Stimulated activated CD8-positive, alpha-beta memory T cell treated with anti-CD3 and anti-CD28 coated beads, Interleukin-7, amount 100 ng/mL, for 48 hours (primary cell): ENCODE measurements at places on chromosomes 16 and 17.
A peak's percentile ranks its signal among the peaks of the same experiment; 100 is the strongest.

DNA sequence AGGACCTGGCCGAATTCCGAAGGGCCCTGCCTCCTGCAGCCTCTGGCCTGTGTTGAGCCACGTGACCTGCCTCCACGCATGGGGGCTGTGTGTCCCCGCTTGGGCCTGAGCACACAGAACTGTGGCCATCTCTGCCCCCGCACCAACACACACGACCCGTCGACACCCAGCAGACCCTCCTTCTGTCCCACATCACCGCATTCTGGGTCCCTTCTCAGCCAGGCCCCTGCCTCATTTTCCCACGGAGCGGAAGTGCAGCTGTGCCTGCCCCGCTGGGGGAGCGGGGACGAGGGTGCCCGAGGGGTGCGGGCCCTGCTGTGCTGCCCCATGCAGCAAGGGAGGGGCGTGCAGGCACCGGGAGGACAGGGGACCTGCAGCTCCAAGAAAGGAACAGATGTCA lies 18.4 kb downstream of the NDUFAF8 start:
- DNase-seq, result no peak

GRCh38 chr17:66549731-66550207 lies 247.4 kb downstream of the PRKCA start:
- no peak for DNase-seq

- DNase-seq, result no peak
Observed at GRCh38 chr16:84293406-84293805, 1.3 kb upstream of the WFDC1 start.

DNA sequence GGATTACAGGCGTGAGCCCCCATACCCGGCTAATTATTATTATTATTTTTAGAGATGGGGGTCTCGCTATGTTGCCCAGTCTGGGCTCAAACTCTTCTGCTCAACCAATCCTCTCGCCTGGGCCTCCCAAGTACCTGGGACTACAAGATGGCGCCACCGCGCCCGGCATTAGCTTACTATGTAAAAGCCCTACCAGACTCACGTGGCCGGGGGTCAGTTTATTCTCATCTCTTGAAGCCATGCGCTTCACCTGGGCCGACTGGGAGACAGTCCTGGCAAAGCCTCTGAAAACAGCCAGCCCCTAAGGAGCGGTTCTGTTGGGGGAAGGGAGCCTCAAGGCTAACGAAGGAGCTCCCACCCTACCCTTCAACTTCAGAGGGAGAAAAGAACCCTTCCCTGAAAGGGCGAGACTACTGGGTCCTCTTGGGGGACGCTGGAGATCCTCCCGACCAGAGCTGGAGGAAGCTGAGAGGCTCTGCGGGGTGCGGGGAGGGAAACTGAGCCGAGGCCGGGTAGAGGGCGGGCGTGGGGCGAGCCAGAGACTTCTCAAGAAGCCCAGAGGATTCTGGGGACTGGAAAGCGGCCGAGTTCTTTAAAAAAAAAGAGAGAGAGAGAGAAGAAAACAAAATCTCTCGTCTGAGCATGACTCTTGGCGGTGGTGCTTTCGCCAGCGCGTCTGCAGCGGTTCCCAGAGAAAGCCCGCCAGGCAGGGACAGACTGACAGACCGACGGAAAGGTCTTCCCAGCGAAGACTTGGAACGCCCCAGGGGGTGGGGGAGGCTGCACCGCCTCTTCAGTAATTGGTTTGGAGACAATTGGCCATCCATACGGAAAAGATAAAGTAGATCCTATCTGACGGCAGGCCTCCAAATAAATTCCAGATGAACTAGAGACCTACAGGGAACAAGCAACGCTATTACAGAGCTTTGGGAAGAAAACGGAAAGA lies 5.6 kb upstream of the TUBG2 start:
- DNase-seq, result no peak

DNA sequence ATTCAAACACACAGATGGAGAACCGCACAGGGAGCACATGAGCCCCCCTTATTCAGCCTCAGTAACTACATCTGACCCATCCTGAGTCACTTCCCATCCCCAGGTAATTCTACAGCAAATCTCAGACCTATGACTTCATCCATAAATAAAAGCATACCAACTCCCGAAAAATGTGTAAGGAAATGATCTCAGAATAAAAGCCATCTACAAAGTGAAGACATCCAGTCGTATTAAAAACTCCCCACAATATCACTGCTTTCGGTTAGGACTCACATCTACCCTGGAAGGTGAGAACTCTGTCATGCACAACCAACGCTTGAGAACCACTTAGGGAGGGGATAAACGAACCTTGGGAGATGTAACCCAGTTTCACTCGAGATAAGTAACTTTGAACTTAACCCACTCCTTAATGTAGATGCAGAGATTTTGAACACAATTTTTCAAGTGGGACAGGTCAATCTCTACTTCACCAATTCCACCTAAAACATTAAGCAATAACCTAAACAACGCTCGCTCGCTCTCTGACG lies 1.3 kb downstream of the USP36 start:
- DNase-seq, result no peak

DNA sequence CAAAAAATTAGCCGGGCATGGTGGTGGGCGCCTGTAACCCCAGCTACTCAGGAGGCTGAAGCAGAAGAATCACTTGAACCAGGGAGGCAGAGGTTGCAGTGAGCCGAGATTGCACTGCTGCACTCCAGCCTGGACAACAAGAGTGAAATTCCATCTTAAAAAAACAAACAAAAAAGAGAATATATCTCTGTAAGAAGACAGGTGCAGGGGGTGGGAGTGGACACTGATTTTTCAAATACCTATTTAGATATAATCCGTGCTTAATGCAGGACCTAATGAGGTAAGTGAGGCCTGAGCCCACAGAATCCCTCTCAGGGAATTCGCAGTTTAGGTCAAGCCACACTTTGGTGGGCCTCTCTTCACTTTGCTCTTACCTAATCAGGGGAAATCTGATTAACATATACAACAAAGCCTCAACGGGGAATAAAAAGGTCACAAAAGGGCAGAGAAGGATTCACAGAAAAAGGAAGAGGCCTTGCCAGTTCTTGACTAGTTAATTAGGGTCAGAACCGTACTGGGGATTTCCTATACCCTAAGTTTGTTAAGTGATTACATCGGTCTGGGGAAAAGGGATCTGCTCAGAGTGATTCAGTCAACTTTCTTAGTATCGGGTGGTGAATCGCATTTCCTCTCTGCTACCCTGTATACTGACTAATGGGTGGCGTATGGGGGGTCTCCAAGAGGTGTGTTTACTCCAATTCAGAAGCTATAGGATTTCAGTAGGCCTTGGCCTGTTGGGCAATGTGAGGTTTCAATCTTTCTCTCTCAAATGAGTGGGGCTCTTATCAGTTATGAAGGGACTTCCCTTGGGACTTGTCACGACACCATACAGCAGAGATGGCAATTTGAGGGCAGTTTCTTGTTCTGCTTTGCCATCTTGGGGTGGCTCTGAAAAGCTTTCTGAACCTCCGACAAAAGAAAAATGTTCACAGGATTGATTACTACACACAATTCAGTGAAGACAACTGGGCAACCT lies 1.9 kb upstream of the NFAT5 start:
- DNase-seq, result peak; percentile 31

DNA sequence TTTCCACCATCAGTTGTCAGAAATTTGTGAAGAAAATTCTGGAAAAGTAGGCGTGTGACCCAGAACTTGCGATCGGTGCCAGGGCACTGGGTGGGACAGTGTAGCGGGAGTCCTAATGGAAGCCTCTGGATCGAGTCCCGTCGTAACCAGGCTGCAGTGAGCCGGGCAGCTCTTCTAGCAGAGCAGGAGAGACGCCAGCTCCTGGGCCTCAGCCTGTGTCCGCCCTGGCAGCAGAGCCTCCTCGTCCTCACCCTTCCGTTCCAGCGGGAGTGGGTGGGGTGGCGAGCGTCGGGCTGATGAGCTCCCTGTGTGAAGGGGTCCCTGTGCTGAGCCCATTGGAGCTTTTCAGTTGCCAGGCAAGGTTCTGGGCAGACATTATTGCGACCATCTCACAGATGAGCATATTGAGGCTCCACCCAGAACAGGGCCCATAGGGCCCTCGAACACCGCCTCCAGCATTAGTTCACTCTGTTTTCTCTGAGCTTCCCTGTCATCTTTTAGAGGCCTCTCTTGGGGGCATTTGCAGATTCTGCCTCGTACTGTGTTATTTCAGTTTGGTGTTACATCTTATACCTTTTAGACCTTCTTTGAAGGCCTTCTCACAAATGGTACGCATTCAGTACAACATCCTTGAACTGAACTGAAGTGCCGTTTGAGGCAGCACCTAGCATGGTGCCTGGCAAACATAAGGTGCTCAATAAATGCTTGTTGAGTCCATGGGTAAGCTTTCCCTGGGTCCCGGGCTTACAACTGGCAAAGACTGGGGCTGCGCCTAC lies 207.1 kb upstream of the CIBAR2 start:
- no peak for DNase-seq

DNA sequence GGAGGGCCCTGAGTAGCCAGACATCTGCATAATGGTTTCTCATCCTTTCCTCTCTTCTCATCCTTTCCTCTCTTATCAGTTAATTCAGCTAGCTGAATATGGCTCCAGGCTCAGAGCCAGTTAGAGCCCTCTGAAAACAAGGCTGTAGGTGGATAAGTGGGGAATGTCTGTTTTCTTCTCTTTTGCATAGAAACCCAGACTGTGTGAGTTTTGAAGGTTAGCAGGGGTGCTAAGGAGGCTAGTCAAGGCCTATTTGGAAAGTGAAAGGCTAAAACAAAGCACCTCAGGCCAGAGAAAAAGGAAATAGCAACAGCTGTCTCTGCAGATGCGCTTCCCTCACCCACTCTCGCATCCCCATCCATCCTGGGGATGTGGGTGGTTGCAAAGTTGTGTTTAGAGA lies 420.9 kb downstream of the SHISA9 start:
- no peak for DNase-seq

DNA sequence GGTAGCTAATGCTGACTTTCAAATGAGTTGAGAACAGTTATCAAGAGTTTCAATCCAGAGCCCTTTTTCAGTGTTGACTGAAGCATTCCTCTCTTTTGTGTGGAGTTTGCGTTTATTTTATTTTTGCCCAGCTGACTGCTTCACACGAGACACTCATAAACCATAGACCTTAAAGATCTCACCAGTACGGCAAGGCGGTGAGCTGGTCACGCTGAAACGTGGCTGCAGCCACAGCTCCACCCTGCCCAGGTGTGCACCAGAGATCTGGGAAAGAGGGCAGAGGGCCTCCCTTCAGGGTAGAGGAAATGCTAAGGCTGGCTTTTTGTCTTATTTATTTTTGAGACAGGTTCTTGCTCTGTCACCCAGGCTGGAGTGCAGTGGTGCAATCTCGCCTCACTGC lies 112.2 kb downstream of the AATF start:
- DNase-seq, result no peak

GRCh38 chr17:60079401-60080243 lies 901 bp upstream of the HEATR6 start:
- DNase-seq, result no peak

- DNase-seq, result no peak
Observed at GRCh38 chr17:5598457-5598856, 14.1 kb upstream of the NLRP1 start.

GRCh38 chr17:82716203-82717010 lies at the start of gene FN3KRP:
Gene FN3KRP, plus strand, starts transcription at chr17:82716706. Its CDS starts 50 bp downstream, at chr17:82716756.
- peak; percentile 72 for DNase-seq
